ENCODE measurements at places on chromosomes 7 and 10.

DNA sequence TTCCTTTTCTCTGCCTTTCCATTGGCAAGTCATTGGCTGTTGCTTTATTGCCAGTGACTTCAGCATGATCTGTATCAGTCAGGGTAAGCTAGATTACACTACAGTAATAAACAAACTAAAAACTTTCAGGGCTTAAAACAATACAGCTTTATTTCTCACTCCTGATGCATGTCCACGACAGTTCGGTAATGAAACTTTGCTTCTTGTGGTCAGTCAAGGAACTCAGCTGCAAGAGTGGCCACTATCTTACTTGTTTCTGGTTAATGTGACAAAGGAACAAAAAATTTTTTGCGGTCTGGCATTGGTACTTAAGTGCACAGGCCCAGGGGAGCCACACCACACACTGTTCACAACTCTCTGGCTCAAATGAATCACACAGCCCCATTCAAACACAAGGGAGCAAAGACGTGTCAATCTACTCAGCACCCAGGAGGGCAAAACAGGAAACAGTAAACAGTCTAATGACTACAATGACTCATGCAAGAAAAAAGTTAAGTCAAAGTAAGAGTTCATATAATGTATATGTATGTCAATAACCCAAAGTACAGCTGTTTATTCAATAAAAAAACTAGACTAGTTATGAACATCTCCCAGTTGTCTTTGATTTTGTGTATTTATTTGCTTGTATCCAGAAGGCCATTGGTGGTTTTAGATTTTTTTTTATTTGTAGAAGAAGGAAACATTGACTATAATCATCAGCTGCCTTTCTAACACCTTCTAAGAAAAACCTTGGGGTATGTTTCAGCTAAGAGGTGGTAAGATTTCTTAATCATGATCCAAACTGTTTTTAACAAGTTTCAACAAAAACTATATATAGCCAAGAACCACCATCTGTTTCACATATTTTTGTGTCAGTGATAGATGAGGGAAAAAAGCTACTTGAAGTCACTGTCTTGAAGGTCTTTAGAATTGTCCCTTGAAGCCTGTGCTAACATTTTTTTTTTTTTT is 134.4 kb upstream of the FAM3C start:
- peak; percentile 100 for DNase-seq

DNA sequence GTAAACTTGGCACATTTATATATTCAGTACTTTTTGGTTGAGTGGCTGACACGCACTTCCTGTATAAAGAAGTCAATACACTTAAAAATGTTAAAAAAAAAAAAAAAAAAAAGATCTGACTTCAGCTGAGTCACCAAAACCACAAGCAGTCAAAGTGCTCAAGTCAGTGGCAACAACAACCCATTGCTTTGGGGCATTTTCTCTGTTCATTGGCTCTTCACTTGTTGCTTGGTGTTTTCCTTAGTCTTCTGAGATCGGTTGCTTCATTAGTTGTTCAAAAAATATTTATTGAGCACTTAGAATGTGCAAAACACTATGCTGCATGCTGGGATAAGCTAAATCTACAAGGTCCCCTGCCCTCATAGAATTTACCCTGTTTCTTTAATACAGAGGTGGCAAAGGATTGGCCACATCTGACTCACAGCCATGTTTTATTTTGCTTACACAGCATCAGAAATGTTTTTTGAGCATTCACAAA is 63.7 kb downstream of the ZNRF2 start:
- DNase-seq, result peak; percentile 70

- no peak for DNase-seq
These were observed 147.7 kb downstream of the PTPN20 start for GRCh38 chr10:47058961-47059391.

- no peak for DNase-seq
These were observed 5.7 kb upstream of the TAS2R60 start for GRCh38 chr7:143437578-143437977.

- DNase-seq, result no peak
These were observed 25.4 kb downstream of the PPP2R2D start for GRCh38 chr10:131926253-131926652.

GRCh38 chr7:35658606-35659201 is 36.2 kb downstream of the HERPUD2 start:
- DNase-seq, result no peak

DNA sequence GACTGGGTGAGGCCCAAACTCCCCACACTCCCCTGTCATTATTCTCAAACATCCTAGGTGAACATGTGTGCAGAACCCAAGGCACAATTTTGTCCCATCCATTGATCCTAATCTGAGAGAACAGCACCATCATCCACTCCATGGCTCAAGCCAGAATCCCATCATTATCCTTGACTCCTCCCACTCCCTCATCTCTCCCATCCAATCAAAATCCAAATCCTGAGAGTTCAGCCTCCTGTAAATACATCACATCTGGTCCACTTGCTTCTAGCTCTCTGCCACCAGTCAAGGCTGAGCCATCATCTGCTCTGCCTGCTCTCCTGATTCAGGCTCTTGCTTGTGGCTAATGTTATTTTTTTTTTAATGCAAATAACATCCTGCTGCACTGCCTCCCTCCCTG is 75.9 kb upstream of the SLF2 start:
- DNase-seq, result no peak

DNA sequence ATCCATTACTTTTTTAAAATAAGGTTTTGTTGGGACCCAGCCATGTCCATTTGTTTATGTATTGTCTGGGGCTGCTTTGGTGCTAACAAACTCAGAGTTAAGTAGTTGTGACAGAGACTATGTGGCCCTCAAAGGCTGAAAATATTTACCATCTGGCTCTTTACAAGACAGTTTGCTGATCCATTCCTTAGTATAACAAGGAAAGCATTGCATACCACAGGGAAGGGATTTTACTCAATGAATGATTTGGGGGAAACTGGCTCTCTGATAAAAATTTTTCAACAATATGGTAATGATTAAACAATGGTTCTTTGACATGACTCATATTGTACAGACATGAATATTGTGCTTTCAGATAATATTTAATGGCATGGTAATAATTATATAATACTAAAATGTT is 738.1 kb downstream of the KCNMA1 start:
- DNase-seq, result no peak

GRCh38 chr7:135372222-135372621 is 137.7 kb downstream of the CNOT4 start:
- no peak for DNase-seq

GRCh38 chr7:86966916-86967315 is 92.5 kb downstream of the ELAPOR2 start:
- DNase-seq, result no peak

DNA sequence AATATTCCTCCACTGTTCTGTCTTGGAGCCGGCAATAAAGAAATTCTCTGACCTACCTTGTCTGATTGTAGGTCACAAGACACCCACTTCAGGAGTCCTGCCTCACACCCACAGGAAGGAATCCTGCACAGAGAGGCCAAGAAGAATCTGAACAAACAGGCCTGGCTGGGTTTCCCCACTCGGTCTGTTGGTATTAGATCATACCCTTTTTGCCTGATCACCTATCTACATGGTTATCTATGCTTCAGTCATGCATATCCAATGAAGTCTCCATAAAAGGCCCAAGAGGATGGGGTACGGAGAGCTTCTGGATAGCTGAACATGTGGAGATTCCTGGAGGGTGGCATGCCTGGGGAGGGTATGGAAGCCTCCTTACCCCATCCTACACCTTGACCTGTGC is 12.3 kb downstream of the OGDH start:
- DNase-seq, result peak; percentile 75

DNA sequence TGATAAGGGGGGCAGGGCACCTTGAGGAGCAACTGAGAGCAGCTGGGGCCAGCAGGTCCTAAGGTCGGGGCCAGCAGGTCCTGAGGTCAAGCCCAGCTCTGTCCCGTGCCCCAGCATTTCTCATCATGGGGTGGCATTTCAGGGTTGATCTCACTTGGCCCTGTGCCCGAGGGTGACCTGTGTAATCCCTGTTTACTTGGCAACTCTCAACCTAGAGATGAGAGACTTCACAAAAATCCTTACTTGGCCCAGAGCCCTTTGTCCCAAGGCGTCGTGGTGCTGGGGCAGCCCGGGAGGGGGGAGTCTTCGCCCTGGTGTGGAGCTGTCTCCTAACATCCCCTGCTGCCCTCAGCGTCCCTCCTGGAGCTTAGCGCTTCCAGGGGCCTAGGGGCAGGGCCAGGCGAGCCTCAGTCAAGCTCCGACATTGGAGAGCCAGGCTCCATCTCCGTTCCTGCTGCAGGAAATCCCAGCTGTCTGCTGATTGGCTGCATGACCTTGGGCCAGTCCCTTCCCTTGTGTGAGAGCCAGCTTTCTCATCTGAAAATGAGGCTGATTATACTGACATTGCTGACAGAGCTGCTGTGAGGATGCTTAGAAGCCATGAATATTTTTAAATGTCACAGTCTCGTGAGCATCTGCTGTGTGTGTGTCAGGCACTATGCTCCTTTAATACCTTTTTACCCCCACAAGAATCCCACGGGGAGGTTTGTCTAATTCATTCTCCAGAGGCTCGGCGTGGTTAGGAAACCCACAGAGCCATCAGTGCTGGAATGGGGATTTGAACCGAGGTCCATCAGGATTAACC is 94.3 kb downstream of the ZMIZ1 start:
- no peak for DNase-seq

Data from kidney epithelial cell (primary cell).